ENCODE measurements at places on chromosomes 6 and 20.

- DNase-seq: no peak
Measured at GRCh38 chr6:163380216-163380615, 34.3 kb upstream of the QKI start.

GRCh38 chr20:57993716-57994431, 234.6 kb downstream of the ANKRD60 start:
- DNase-seq: no peak

DNA sequence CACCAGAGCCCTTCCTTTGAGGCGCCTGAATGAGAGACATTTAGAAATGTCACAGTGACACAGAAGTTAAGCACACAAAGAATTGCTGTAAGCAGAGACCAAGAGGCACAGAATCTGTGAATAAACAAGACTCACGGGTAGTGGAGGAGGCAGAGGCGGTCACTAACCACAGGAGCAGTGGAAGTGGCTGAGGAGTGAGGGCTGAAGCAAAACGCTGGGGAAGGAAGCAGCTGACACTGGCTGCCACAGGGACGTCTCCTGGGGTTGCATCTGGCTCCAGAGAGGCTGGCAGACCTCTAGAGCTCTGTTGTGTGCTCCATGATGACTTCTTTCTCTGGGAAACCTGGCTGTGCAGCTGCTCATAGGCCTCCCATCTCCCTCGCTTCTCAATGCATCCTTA, 65.0 kb upstream of the SLC2A12 start:
- no peak for DNase-seq

GRCh38 chr6:148629592-148630465, 117.0 kb upstream of the UST start:
- DNase-seq: no peak

DNA sequence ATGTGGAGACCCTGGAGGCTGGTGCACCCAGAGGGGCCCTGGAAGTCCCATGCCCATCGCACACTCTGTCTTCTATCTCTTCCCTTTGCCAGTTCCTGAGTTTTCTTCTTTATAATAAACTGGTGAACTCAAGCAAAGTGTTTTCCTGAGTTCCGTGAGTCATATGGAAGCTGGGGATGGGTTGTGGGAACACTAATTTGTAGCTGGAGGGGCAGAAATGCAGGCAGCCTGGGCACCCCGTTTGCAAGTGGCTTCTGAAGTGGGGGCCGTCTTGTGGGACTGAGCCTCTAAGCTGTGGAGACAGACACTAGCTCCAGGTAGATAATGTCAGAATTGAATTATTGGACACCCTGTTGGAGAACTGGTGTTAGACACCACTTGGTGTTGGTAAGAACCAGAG, 3.2 kb upstream of the PPP1R3G start:
- no peak for DNase-seq

GRCh38 chr6:17297271-17298080, 16.3 kb downstream of the RBM24 start:
- DNase-seq: no peak

- DNase-seq: no peak
Measured at GRCh38 chr6:46757214-46757596, 10.5 kb downstream of the ANKRD66 start.

GRCh38 chr6:142927271-142927580, 17.8 kb downstream of the HIVEP2 start:
- no peak for DNase-seq

DNA sequence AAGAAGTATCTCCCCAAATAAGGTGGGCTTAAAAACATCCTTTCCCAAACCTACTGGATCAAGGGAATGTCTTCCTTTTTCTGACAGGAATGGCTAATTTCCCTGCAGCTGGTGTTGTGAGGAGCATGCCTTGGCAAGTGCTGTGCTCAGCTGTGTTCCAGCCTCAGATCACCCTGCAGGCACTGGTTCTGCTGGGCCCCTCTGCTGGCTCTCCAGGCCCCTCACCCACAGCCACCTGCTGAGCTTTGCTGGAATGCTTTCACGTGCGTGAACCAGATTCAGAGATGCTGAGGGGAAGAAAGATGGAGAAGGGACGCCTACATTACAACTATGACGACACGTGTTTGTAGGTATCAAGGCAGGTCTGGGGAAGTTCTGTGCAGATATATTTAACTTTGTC, 71.3 kb upstream of the FOXC1 start:
- no peak for DNase-seq

DNA sequence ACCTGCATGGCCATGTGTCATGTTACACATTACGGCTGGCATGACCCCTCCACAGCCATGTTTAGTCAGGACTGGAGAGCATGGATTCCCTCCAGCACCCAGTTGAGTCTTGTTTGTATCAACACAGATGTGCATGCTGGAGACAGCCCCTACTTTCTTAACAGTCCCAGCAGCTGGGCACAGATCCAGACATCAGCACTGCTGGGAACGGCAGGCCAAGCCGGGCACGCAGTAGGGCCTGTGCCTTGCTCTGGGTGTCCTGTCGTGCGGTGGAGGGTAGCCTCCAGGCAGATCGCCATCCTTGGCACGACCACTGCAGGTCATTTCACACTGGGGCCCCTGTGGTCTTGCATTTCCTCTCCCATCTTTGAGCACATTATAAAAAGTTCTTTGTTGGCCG, 381.4 kb downstream of the SMOC2 start:
- DNase-seq: no peak

DNA sequence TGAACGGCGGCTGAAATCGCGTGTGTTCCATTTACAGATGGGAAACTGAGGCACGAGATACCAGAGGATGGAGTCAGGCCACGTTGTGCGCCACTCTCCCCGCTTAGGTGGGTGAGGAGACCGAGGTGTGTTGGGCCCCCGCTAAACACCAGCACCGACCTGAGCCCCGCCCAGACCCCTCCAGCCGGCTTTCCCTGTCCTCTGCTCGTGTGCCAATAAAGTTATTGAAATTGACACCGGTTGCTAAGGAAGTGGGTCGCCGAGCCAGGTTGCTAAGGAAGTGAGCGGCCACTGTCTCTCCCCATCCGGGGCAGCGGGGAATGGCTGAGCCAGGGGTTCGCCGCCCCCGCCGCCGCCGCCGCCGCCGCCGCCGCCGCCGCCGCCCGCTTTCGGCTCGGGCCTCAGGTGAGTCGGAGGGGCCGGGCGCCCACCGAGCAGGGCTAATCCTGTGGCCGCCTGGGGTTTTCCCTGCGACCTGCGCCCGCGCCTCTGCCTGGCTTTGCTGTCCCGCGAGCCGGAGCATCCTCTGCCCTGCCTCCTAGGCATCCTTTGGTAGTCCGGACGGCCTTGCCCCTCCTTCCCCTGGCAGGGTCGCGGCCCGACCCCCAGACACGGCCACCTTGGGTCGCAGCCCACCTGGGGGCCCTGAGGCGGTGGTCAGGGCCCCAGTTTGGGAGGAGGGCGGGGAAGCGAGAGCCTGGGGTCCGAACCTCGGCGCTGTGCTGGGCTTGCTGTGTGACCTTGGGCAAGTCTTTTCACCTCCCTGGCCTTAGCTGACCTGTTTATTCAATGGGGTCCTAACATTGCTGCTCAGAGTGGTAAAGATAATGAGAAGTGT, at the start of gene KIF3B:
TSS of gene KIF3B (plus strand) at position 291 of the 838 bp plus-strand sequence. CDS start 32,127 bp downstream, outside the sequence.
- DNase-seq: peak; percentile 90

DNA sequence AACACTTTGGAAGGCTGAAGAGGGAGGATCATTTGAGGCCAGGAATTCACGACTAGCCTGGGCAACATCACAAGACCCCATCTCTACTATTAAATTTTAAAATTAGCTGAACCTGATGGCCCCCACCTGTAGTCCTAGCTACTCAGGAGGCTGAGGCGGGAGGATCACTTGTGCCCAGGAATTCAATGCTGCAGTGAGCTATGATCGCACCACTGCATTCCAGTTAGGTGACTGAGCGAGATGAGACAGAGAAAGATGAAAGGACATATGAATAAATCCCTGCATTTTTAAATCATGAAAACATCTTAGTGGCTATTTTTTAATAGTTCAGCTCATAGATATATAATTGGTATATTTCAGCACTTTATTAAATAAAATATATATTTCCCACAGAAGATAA, 93.8 kb downstream of the GPR63 start:
- no peak for DNase-seq

DNA sequence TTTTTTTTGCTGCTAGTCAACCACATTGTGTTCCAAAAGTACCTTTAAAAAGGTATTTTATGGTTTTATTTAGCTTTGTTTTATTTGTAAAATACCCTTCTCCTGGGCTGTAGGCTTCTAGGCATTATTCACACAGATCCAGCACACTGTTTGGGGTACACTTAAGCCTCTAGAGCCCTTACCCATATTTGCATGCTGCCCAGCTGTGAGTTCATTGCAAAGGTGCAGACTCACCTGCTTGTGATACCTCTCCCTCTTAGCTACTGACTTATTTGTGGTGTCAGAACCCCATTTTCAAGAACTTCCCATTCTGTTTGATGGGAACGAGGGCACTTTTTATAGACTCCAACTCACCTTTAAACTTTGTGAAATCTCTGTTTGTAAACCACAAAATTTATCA, 69.8 kb downstream of the RIN2 start:
- no peak for DNase-seq

GRCh38 chr6:86869500-86869899, 67.8 kb upstream of the HTR1E start:
- DNase-seq: no peak

DNA sequence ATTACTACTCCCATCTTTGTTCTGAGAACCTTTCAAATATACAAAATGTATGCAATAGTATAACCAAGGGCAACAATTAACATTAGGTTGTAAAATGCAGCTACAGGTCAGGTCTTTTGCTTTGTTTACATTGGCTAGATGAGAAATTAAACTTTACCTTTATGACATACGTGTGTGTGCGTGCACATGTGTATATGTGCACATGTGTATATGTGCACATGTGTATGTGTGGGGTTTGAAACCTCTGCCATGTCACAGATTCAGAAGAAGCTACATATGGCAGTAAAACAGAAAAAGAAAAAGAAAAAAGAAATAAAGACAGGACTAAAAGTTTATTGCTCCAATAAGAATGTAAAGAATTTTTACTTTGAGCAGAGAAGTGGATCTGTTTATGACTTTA, 40.6 kb downstream of the BLOC1S5 start:
- no peak for DNase-seq

DNA sequence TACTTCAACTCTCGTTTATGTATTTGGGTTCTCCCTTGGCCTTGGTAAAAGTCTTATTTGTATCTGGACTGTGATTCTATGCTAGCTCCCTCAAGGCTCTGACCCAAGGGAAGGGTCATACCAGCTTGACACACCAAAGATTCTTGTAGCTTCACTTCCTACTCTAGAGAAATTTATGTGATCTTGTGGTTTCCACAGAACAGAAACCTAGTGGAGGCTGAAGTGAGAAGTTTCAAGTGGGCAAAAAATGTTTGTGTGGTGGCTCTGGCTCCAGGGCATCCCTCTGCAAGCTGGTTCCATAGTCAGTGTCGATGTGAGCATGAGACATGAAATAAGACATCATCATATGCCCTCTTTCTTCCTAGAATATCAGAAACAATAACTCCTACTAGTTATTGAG, 48.1 kb upstream of the TNFRSF21 start:
- DNase-seq: no peak

GRCh38 chr20:23636182-23636907, 1.4 kb downstream of the CST3 start:
- DNase-seq: no peak

DNA sequence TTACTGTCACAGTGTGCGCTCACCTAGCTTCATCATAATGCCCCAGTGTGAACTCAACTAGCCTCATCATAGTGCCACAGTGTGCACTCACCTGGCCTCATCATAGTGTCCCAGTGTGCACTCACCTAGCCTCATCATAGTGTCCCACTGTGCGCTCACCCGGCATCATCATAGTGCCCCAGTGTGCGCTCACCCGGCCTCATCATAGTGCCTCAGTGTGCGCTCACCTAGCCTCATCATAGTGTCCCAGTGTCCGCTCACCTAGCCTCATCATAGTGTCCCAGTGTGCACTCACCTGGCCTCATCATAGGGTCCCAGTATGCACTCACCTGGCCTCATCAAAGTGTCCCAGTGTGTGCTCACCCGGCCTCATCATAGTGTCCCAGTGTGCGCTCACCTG, 10.6 kb downstream of the TMEM242 start:
- DNase-seq: no peak

- no peak for DNase-seq
Measured at GRCh38 chr6:64227863-64228262, 592.3 kb downstream of the PHF3 start.

- DNase-seq: no peak
Measured at GRCh38 chr20:24444526-24445190, 24.8 kb upstream of the SYNDIG1 start.

- DNase-seq: no peak
Measured at GRCh38 chr6:19590501-19591131, 246.6 kb upstream of the ID4 start.

- peak; percentile 47 for DNase-seq
Measured at GRCh38 chr20:48153523-48153922, 368.2 kb upstream of the SULF2 start.

- no peak for DNase-seq
Measured at GRCh38 chr6:105886814-105887544, 199.2 kb upstream of the PRDM1 start.

DNA sequence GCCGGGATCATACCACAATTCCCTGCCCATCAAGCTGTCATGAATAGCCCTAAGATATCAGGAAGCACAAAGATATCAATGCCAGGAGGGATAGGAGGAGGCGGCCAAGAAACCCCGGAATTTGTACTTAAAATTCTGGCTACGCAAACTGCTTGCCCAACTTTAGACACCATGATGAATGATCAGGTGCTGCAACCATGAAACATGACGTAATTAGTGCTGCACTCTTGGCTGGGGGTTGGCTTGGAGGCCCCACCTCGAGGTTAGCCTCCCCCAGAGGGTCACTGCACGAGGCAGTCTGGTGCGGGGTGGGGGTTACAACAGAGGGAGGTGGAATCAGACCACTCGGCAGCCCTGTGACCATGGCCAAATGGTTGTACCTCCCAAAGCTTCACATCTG, 8.9 kb downstream of the SIRPA start:
- no peak for DNase-seq

GRCh38 chr6:117481278-117481925, 1.1 kb upstream of the DCBLD1 start:
- DNase-seq: no peak

DNA sequence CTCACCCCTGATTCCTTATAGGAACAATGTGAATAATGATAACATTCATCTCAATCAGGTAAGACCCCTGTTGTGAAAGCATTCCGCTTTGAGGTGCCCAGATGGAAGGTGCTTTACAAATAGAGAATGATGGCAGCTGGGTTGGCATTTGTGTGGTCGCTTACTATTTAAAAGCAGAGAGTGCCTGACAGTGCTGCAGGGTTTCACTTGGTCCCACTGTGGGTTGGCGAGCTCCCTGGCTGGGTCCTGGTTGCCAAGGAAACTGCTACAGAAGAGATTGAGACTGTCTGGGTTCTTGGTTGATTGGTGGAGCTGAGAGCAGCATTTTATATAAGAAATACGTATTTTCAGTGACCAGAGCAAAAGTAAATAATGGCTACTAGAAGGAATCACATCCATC, 207.2 kb upstream of the KCNQ5 start:
- no peak for DNase-seq

Data from body of pancreas (tissue), 4 donors.